Amniotic epithelial cell (primary cell): ENCODE measurements at places on chromosomes 13 and 19.

DNA sequence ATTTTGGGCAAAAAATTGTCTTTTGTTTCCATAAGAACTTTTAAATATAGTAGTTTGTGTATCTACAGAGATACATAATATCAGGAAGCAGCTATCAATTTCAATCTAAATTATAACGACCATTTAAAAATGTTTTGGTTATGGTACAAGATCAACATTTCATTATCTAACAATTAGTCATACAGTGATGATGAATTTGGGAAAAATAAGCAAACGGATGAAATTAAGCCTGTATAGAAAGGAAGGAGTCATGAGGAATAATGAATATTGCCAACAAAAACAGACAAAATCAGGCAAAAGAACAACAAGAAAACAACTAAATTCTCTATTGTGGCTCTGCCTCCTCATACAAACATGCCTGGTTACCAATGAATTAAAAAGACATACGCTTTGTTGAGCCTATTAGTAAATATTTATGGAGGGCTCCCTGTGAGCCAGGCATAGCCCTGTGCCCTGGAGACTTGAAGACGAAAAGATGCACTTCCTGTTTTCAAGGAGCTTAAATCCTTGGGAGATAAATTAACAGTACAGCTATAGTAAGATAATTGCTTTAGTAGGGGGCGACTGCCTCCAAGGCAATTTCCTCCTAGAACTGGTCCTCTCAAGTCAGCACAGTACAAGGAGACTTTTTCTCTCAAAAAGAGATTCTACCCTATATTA is 73.0 kb downstream of the NALCN start:
- peak; percentile 8 for DNase-seq

GRCh38 chr13:43113603-43114002 is 90.2 kb downstream of the DNAJC15 start:
- DNase-seq = peak; percentile 16

GRCh38 chr13:30148786-30149185 is 158.6 kb downstream of the KATNAL1 start:
- DNase-seq = no peak

DNA sequence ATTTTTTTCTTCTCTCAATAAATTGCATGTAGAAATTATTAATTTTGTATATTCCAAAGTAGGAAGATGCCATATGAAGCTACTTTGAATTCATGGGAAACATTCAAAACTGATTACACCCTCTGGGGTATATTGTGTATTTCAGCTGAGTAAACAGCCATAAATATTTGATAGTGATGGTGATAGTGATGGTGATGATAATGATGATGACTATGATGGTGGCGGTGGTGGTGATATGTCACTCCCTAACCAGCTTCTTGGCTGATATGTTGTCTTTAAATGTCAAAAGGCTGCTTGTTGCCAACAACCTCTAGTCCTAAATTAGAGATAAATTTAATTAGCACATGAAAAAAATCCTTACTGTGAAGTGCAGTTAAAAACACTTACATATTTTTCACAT is 102.0 kb downstream of the LRCH1 start:
- DNase-seq = no peak

- DNase-seq = no peak
These were observed 2.9 kb downstream of the ZNF792 start for GRCh38 chr19:34960940-34961679.

DNA sequence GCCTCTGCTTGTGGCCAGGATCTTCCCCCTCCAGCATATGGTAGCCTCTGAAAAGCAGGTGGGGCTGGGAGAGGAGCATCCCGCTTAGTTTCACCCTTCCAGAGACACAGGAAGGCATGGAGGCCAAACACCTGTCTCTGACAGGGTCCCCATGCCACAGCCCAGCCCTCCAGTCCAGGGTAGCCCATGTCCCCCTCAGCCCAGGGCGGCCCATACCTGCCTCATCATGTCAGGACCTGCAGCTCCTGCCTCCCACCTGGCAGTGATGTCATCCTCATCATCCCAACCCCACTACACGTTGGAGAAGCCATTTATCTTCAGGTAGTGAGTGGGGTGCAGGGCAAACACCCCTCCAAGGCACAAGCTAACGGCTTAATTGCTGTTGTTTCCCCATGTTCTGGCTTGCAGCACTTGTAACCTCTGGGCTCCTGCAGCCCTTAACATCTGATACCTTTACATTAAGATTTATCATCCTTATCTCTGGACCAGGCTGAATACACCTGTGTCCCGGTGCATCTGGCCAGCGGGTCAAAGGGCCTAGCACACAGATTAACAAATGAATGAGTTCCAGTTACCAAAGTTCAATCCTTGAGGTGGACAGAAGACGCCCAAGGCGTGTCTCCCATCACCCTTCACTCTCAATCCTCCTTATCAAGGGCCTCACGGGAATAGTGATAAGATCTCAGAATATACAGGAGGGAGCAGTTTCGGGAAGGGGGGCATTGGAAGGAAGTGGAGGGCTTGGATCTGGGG is 22.2 kb downstream of the ZNF175 start:
- no peak for DNase-seq

GRCh38 chr13:45333977-45334922 is 6.7 kb downstream of the TPT1 start:
- peak; percentile 75 for DNase-seq

GRCh38 chr13:46559272-46559805 is 6.4 kb downstream of the LRCH1 start:
- no peak for DNase-seq

DNA sequence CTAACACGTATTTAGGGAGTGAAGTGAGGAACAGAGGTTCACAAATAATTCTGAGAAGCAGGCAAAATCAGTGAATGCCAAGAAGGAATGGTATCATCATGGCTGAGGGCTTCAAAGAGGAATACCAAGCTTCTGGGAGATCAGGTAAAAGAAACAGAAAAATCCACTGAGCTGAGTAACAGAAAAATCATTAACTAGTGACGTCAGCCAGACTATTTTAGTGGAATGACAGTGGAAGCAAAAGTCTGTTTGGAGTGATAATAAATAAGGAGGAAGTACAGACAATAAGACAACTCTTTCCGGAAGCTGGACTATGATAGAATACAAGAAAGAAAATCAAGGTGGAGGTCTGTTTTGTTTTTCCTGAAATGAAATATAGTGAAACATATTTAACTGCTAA is 83.5 kb downstream of the SACS start:
- peak; percentile 27 for DNase-seq

- DNase-seq = no peak
These were observed 48.4 kb downstream of the CYP4F22 start for GRCh38 chr19:15556634-15557181.

DNA sequence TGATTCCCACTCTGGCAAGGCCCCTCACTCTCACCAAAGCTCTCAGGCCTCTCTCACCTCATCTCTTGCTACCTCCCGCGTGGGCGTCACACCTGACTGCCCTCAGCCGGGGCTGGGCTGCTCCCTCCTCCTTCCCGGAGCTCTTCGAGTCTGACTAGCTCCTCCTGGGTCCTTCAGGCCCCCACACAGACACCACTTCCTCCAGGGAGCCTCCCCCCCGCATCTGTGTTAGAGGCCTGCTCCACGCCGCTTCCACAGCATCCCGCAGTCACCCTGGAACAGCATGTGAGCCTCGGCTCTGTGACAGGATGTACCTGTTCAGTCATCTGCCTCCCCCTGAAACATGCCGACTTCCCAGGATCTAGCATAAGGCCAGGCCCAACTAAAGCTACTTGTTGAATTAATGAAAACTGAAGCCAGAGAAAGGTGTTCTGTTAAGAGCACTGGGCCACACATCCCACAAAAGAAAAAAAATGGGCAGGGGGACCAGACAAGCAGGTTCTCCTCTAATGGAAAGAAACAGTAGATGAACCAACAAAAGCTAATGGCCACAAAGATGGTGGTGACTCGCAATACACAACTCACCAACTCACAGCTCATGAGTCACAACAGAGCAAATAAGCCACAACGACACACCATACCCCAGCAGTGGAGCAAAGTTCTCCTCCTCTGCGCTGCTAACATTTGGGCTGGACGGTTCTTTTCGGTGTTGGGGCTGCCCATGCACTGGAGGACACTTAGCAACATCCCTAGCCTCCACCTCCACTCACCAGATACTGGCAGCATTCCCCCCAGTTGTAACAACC is 3.0 kb downstream of the PPP6R1 start:
- peak; percentile 42 for DNase-seq

DNA sequence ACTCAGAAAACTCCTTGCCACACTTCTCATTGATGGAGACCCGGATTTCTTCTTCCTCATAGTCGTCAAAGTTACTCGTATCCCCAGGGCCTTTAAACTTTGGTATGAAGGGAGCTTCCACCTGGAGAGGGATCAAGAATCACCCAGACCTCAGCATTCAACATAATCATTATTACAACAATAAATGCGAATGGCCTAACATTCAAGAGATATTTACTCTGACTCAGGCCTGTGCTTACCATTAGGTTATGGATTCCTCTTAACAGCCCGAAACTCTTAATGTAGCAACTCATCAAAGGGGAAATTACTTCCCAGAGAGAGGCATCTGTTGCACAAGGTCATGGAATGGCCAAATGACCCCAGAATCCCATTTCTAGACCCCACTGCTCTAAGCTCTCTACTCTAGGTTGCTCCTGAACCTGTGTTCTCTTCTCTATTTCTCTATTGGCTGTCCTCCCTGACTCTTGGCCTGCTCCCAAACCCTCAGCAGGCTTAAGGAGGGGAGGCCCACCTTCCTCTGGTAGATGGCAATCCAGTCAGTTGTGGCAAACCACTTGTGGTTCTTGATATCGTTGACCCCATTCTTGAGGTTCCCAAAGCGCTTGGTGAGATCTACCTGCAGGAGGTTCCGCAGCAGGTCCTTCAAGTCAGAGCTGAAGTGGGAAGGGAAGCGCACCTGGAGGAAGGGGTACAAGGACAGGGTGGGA is 2.7 kb upstream of the SAMD1 start:
- DNase-seq = no peak

- peak; percentile 37 for DNase-seq
These were observed 8.1 kb upstream of the TNFSF14 start for GRCh38 chr19:6677883-6678689.

DNA sequence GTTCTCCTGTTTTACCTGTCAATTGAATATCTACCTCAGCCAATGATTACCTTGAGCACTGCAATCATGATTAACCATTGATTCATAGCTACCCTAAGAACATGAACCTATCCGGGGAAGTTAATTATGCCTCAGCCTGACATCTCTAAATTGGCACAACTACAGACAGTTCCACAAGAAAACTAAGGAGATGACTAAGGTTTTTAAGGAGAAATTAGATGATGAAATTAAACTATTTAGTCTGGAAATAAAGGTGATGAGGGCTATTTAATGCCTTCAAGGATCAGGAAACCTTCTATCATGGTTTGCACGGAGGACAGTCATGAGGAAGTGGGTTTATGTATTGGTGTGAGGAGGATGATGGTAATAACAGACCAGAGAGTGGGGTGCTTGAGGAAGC is 203.4 kb downstream of the COL4A1 start:
- peak; percentile 45 for DNase-seq

- DNase-seq = no peak
These were observed 87.3 kb downstream of the ERCC5 start for GRCh38 chr13:102933122-102933521.
